ENCODE measurements at places on chromosomes 3 and 15. TPM values are rescaled to one million over a fixed set of nuclear protein-coding genes. Genes with fewer than 3 reads are reported as not detected.

DNA sequence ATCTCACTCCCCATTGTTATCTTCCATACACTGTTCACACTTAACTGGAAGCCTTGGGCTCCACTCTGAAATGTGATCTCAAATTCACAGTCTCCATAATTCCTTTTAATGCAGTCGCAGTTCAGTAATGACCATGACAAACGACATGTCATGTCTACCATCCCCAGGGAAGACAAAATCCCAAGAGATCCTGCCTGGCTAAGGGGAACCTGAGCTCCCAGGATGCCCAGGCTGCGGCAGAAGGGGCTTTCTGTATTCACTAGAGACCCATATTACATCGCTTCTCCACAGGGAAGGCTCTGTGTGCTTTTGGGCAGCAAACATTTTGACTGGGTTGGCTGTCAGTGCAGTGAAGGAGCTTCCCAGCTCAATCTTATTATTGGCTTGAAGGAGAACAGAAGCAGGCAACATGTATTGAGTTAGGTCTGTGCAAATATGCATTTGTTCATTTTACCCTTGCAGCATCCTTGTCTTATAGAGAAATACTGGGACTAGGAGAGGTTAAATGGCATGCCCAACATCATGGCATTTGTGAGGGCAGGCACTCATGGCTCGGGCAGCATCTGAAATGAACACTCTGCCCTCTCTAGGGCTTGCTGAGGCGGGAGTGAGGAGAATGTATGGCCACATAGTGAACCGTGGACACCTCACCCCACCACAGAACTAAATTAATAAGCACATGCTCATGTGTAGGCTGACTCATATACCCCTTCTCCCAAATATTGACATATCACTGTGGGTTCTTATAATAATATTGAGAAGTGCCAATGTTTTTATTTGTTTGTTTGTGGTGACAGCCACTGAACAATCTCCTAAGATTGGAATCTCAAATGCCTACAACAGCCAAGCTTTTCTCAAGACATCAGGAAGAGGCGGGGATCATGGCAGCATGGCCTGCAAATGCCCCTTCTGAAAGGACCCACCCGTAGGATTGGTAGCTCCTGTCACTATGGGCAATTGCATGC is 141.6 kb upstream of the FOXB1 start:
- no peaks in the 10 kb centered on the region for H3K36me3 ChIP-seq
- no peak overlapping the region for H3K4me3 ChIP-seq
- no peak for DNase-seq

GRCh38 chr3:128693696-128694095 is 32.3 kb upstream of the RAB7A start:
- no peak for DNase-seq
- H3K4me1 ChIP-seq = no peaks in the 10 kb centered on the region
- H3K4me3 ChIP-seq = no peak overlapping the region
- no peaks in the 10 kb centered on the region for H3K36me3 ChIP-seq

GRCh38 chr15:36371509-36371908 is 207.9 kb upstream of the CDIN1 start:
- H3K36me3 ChIP-seq = no peaks in the 10 kb centered on the region
- H3K4me3 ChIP-seq = no peak overlapping the region
- no peak overlapping the region for H3K27ac ChIP-seq
- no peaks in the 10 kb centered on the region for H3K4me1 ChIP-seq
- no peak for DNase-seq

Gene CPNE9
- 0.93 TPM for total RNA-seq

Gene RHCG
- not detected for total RNA-seq

DNA sequence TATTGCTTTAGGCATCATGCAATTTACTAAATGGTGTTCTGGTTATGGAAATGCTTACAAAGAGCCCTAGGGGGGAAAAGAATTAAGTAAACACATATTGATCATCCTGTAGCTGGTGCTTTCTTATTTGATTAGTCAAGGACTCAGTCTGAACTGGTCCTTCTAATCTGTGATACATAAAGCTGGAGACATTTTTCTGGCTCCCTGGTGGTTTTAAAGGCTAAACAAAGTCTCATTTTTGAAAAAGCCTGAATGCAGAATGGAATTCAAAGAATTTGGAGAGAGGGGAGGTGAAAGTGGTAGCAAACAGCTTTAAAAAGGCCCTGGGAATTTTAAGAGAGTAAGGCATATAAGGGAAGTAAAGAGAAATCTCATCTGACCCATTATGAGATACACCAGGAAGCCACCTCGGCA is 149.7 kb downstream of the RBMS3 start:
- no peak overlapping the region for H3K27ac ChIP-seq
- no peaks in the 10 kb centered on the region for H3K4me1 ChIP-seq
- no peak overlapping the region for H3K4me3 ChIP-seq
- no peak for DNase-seq

Gene PPP1R14D
- not detected for total RNA-seq

Gene MEX3B
- 0.59 TPM for total RNA-seq

Gene WNT7A
- not detected for total RNA-seq

GRCh38 chr15:31366169-31366734 is 39.6 kb downstream of the KLF13 start:
- peaks cover 32% of the 10 kb centered on the region for H3K36me3 ChIP-seq
- H3K27me3 ChIP-seq = no peaks in the 10 kb centered on the region
- H3K27ac ChIP-seq = peak overlapping the region; percentile 99

DNA sequence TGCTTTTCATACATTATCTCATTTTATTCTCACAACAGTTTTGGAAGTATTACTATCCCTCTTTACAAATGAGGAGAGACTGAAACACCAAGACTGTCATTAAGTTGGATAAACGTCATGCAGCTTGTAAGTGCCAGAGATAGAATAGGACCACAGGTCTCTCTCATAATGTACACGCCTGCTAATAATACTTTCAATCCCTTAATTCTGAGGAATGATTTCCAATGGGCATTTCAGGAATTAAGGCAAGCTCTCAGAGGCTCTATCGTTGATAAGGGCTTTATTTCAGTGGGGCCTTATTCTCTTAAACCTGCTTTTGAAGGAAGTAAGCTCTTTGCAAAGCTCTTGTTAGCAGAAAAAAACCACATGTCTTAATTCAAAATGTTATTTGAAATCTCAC is 229.1 kb downstream of the NFKBIZ start:
- H3K27ac ChIP-seq = no peak overlapping the region
- DNase-seq = no peak
- no peak overlapping the region for H3K4me3 ChIP-seq
- H3K36me3 ChIP-seq = peaks cover 10% of the 10 kb centered on the region
- H3K27me3 ChIP-seq = peaks cover 10% of the 10 kb centered on the region

Gene GOLGA8T
- not detected for total RNA-seq

GRCh38 chr15:63915209-63915872 is 81.6 kb upstream of the HERC1 start:
- peaks cover 17% of the 10 kb centered on the region for H3K4me1 ChIP-seq
- H3K27me3 ChIP-seq = peaks cover 3% of the 10 kb centered on the region
- no peak overlapping the region for H3K4me3 ChIP-seq

Gene PML
- total RNA-seq = 62.0 TPM

DNA sequence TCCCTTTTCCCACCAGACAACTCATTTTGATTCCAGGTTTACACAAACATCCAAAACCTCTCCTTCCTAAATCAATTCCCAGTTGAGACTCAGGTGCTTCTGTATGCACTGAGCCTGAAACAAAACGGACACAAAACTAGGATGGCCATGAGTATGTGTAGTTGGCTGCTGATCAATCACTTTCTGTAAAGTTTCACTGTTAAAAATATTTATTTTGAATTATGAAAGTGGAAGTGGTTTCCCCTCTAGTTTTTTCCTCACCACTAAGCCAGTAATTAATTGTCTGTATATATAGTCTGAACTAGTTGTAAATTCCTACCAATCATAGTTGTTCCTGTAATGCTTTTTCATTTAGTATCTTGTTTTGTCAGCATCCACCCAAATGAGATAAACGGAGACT is 51.7 kb upstream of the TSPAN3 start:
- DNase-seq = no peak
- no peak overlapping the region for H3K27ac ChIP-seq
- peaks cover 4% of the 10 kb centered on the region for H3K4me1 ChIP-seq
- peaks cover 6% of the 10 kb centered on the region for H3K27me3 ChIP-seq

DNA sequence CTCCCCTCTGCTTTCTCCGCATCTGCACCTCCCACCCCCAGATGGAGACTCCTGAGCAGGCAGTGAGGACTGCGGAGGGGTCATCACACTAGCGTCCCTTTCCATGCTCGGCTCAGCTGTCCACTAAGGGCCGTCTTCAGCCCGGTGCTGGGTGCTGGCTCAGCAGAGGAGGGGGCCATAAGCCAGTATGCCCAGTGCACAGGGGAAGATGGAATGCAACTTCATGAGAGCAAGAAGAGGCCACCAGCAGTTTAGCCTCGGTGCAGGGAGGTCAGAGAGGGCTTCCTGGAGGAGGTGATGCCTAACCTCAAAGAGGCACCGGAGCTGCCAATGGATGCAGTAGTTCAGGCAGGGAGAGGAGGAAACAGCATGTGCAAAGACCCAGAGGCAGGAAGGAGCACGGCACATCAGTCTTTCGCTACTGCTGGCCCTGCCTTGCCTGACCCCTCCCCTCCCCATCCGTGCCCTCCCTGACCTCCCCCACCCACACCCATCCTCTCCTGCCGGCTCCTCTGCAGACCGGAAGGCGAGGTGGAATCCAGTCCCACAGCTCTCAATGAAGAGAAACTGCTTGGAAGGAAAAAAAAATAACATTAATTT is 15.2 kb upstream of the PLXND1 start:
- H3K27me3 ChIP-seq = peaks cover 2% of the 10 kb centered on the region
- no peak overlapping the region for H3K27ac ChIP-seq
- no peaks in the 10 kb centered on the region for H3K36me3 ChIP-seq
- no peak overlapping the region for H3K4me3 ChIP-seq

DNA sequence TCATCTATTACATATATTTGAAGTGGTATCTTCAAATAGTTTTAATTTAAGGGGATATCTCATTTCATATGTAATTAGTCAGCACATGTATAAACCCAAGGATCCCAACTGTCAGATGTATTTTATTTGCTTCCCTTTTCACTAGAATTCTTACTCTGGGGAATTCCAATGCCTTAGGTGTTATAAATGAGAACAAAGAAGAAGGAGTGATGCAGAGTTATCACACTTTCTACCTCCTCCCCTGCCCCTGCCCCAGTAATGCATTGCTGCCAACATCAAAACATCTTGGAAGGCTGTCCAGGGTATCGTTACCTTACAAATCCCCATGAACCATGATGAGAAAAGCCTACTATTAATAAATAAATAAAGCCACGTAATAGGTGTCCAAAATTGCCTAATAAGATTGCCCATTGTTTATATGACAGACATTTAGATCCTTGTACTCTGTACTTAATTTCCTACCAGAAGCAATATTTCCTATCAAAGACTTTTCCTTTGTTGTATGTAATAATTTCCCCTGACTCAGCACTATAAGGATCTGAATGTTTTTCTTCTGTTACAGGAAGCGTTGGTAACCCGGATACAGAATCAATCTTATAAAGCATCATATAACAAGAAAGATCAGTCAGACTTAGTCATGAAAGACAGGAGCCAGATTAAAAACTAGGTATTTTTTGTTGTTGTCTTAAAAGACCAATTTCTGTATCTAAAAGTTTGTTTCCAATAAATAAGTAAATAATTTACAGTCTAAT is 38.8 kb downstream of the CBLB start:
- H3K36me3 ChIP-seq = peaks cover 52% of the 10 kb centered on the region
- H3K27ac ChIP-seq = peak overlapping the region; percentile 87
- no peak for DNase-seq
- peaks cover 84% of the 10 kb centered on the region for H3K4me1 ChIP-seq
- peak overlapping the region; percentile 20 for H3K4me3 ChIP-seq

DNA sequence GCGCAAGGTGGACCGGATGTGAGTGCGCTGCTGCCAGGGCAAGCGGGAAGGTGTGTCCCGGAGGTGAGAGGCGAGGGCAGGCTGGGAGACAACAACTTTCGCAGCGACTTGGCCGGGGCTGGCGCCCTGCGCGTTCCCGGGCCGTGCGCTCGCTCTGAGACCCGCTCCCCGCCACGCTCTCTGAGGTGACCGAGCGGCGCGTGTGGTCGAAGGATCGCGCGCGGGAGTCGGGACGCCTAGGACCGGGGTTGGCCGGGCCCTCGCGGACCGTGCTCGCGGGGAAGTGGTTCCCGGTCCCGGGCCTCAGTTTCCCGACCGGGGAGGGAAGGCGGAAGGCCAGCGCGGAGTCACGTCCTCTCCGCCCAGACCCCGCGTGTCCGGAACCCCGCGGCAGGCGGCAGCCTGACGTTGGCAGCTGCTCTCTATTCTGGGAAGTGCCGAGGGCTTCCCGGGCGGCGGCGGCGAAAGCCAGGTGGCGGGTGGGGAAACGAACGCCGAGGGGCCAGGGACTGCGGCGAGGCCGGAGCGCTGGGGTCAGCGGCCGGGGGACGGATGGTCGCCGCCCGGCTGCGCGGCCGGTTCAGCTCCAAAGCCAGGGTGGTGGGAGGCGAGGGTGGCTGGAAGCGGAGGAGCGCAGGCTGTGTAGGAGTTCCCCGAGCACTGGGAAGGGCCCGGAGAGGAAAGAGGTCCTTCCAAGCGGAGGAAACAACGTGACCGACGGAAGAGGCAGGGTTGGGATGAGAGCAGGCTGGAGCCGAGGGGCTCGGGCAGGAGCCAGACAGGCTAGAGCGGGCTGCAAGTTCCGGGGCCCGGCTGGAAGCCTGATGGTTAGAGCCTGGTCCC is 1.0 kb upstream of the IGF2BP2 start:
- H3K27me3 ChIP-seq = peaks cover 72% of the 10 kb centered on the region
- no peaks in the 10 kb centered on the region for H3K36me3 ChIP-seq
- peak; percentile 31 for DNase-seq
- peak overlapping the region; percentile 79 for H3K4me3 ChIP-seq
- H3K27ac ChIP-seq = no peak overlapping the region

Gene SLC6A1
- not detected for total RNA-seq

Gene NR1D2
- 3.0 TPM for total RNA-seq

DNA sequence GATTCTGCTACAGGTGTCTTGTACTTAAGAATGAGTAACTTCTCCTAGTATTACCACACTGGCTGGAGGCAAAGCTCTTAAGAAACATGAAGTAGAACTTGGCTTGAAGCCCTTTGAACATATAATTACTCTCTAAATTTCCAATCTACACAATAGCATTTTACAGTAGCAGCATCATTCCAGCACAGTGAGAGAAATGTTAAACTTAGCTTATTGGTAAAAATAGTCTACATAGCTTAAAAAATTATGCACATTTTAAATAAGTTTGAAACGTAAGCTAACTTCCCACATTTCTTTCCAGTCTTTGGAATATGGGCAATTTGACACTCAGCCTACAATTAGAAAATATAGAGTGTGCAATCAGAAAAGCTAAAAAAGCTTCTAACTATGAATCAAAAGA is 32.8 kb upstream of the TOP2B start:
- DNase-seq = no peak
- H3K4me1 ChIP-seq = no peaks in the 10 kb centered on the region
- no peak overlapping the region for H3K27ac ChIP-seq
- no peaks in the 10 kb centered on the region for H3K36me3 ChIP-seq

- peaks cover 16% of the 10 kb centered on the region for H3K4me1 ChIP-seq
- no peaks in the 10 kb centered on the region for H3K36me3 ChIP-seq
- H3K27me3 ChIP-seq = peaks cover 26% of the 10 kb centered on the region
- no peak for DNase-seq
These were observed 2.2 kb downstream of the SMAD6 start for GRCh38 chr15:66704019-66704802.

Gene WDR76
- 71.1 TPM for total RNA-seq

Gene HDC
- total RNA-seq = 2.1 TPM

DNA sequence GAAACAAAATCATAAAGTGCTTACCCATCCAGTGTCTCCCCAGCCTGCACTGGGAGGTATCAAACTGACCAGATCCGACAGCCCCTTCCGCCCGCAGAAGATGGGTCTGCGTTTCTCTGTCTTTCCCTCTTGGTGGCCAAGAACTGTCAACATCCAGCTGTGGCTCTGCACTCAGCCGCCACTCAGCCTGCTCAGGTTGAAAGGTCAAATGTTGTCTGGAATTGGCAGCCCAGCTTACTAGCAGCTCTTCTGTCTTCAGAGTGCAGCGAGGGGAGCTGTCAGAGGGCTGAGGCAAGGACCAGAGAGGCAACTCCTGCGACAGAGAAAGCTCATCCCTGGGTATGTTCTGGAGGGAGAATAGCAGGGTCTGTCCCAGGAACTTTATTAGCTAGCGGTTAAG is 45.4 kb downstream of the GOLGA6L2 start:
- no peak overlapping the region for H3K4me3 ChIP-seq
- no peak overlapping the region for H3K27ac ChIP-seq

Data from activated T-helper 1 cell treated with anti-CD3 and anti-CD28 coated beads, Interleukin-12 subunit alpha, Interleukin-12 subunit beta, Interleukin-2, Interleukin-4 antibody, amounts not matched to agents 30 ng/mL and 10 ng/mL and 1 ng/mL, durations not matched to agents 14 hours and 24 hours and 36 hours (primary cell).